ENCODE measurements at places on chromosomes 3 and 15.

DNA sequence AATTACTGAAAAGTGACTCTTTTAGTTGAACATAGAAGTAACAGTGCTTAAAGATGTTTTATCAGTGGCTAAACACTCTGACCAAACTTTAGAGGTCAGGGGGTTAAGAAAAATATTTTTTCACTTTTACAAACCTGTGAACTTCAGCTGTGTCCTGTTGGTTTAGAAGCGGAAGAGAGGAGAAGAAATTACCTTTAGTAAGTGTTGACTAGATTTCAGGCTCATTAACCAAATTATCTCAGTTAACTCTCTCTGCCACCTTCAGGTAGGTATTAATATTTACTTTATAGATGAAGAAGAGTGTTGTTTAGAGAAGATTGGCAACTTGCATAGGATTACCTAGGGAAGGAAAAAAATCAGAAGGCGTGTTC, 151.9 kb upstream of the CMC1 start:
- DNase-seq, result no peak

DNA sequence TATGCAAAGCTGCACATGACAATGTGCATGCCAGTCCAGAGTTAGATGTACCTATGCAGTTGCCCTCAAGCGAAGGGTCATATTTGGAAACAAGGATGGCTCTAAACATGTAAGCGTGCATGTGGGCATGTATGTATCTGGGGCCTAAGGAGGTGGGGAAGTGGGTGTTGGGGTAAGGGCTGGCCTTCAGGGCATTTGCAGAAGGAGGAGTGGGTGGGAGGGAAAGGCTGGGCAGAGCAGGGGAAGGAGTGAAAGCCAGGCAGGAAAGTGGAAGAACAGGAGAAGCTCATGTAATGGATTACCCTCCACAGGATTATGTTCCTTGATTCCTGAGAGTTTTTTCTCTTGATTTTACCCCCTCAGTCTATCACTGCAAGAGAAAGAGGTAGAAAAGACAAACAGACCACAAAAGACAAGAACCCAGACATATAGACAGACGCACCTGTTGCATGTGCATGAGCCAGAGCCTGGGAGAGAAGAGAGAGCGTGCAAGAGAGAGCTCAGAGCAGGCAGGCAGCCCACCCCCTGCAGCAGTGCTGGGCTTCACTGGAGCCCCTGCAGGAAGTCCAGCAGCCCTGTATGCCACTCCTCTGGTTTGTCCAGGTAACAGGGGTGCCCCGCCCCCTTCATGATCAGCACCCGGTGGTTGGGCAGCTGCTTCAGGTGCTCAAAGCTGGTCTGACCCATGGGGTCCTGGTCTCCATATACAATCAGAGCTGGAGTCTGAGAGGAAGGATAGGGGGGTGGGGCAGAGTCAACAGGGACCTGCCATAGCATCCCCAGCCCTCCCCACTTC, 1.8 kb upstream of the PCBP4 start:
- no peak for DNase-seq

GRCh38 chr3:164155400-164155799, 922.9 kb downstream of the SI start:
- no peak for DNase-seq

DNA sequence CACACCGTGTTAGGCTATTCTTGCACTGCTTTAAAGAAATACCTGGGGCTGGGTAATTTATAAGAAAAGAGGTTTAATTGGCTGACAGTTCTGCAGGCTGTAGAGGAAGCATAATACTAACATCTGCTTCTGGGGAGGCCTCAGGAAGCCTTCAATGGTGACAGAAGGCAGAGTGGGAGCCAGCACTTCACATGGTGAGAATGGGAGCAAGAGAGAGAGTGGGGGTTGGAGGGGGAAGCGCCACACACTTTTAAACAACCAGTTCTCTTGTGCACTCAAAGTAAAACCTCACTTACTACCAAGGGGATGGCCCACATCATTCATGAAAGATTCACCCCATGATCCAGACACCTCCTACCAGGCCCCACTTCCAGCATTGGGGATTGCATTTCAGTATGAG, 181.1 kb downstream of the APBA2 start:
- no peak for DNase-seq

DNA sequence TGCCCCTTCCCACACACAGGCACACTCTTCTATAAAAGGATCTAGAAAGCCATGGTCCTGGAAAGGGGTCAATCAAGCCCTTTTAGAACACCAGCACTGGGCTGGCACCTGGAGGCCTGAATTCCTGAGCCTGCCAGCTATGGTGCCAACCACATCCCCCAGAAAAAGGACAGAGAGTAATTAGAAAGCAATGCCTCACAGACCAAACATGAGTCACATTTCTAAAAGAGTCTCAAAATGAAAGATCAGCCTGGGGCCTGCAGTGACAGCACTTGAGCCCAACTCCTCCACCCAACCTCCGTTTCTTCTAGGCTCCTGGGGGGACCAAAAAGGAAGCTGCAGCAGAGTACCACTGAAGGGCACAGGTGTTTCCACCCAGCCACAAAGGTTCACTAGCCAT, 14.1 kb downstream of the MYLK start:
- DNase-seq, result no peak

DNA sequence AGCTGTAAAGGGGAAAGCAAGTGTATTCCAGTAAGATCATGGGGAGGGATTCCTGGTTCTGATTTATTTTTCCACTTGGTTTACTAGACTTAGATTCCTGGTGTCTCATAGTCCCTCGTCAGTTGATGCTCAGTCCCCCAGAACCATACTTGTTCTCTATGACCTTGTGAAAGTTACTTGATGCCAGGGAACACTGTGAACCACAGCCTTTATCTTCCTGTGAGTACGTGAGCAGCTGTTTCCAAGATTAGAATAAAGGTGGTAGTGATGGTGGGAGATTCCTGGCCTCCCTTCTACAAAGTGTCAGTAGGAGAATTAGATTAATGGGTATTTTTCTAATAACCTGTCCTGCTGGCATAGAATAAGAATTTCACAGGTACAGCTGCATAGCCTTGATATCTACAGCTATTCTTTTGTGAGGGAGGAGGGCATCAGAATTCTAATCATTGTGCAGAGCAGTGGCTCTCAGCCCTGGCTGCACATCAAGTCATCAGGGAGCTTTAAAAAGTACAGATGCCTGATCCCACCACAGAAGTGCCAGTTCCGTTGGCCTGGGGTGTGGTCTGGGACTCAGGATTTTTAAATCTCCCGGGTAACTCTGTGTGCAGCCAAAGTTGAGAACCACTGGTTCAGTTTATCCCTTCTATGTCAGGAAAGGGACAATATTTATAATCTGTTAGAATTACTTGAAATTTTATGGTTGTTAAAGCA, 20.0 kb downstream of the GPD1L start:
- DNase-seq, result no peak

DNA sequence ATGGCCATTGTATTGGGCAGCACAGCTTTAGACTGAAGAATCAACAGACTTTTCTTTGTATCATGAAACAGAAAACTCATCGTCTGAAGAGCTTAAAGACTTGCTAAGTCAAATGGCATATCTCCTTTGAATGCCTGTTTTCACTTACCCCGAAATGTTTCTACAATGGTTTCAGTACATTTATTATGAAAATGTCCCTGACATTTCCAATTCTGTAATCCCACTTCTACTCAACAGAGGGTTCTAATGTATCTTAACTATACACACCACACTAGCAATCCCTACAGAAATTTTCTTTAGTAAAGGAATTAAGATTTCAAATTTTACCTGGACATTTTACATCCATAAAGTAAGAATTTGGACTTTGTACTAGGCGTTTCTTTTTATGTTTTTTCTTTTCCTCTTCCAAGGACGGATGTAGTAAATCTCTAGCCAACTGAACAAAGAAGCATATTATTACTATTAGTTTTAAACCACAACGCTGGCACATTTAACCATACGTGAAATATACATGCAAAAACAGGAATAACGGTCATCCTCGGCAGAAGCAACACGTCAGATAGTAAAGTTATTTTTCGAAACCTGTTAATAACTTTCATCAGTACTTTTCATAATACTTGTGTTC, 1.1 kb downstream of the RPS27L start:
- no peak for DNase-seq

- no peak for DNase-seq
Observed at GRCh38 chr3:175260145-175260794, 401.1 kb downstream of the NAALADL2 start.

DNA sequence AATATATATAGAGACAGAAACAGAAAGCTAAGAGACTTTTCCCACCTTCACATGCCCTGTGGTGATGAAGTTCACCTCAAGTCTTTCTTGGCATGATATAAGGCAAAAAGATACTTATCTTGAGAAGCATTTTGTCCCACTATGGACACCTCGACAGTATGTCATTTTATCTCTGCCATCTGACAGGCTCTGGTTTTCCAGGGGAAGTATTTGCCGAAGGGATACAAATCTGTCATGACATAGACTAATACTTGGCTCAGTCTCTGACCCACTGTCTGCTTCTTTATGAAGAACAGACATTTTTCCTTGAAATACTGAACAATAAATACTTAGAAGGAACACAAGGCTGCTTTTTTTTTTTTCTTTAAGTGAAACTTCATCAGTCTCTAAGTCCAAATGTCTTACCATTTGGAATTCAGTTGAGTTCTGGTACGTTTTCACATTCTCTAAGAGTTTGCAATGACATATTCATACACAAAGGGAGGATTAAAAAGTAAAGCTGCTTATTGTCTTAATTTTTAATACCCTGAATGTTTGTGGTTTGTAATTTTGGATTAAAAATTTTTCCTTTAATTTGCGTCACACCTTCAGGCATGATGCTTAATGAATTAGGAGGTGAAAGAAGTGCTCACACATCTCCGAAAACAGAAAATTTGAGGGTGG, 87.8 kb upstream of the LMOD3 start:
- DNase-seq, result no peak

DNA sequence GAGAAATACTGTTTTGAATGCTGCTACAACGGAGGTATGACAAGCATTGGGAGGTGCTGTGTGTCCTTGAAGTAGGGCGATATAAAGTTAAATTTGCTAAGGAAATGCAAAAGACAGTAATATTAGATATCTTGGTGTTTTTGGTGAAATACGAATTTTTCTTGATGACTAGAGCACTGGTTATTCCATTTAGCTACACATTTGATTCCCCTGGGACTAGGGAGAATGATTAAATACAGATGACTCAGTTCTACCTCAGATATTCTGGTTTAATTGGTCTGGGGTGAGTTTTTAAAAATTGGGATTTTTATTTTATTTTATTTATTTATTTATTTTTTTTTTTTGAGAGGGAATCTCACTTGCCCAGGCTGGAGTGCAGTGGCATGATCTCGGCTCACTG, 18.7 kb upstream of the GADL1 start:
- no peak for DNase-seq

DNA sequence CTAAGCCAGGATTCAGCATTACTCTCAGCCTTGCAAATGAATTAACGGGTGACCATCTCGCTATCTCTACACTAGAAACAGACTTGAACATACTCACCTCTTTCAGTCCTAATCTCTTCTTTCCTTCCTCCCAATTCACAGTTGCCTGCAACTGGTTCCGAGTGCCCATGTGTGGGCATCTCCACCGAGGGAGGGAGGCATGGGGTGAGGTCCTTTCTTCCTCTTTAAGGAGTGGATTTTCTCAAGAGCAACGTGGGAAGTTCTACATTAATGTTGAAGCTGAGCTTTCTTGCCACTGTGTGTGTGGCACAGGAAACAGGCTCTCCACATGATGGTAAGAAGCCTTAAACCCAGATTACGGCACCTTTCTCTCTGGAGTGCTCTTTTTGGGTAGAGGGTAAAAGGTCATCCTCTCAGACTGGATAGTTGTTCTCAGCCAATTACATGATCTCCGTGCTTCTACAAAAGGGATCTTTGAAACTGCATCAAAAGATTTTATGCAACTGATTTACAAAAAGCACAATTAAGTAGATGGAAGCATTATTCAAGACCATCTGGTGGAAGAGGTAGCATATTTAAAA, 286.8 kb upstream of the NR2F2 start:
- no peak for DNase-seq

DNA sequence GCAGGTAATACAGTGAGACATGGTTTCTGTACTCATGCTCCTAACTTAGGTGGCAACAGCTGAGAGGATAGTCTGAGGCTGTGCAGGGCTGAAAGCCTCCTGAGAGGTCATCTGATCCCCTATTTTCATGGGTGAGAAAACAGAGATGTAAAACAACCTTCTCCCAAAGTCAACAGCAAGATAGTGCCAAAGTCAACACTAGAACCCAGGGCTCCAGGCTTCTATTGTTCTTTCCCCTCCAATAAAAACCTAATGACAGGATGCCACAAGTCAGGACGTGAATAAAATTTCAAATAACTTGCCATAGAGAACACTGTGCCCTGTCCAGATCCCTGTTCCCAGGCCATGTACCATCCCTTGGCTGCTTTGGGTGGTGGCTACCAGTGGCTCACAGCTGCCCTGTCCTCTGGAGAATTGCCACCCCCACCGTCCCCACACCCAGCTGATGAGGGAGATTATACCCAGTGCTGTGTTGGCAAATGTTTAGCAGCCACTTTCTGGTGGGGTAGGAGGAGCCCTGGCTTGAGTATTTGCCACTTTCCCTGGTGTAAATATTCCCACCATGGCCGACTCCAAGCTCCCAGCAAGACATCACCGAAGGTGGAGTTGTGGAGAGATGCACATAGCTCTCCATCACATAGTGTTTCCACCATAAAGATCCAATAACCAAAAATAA, 54.8 kb downstream of the SRGAP3 start:
- no peak for DNase-seq

DNA sequence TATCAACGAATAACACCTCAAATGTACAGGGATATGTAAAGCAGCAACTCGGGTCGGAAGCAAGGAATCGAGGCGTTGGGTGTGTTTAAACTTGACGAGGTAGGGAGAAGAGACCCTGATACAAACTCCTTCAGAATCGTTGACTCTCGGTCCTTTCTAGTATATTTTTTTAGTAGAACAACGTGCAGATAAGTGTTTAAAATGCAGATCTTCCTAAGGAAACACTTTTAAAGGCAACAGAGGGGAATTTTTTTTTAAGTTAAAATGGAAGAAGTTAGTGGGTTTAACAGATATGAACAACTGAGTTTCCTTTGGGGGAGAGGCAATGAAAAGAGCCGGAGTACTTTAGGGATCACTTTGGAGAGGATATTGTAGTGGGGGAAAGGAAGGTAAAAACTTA, 1.1 kb upstream of the KPNA4 start:
- no peak for DNase-seq

- no peak for DNase-seq
Observed at GRCh38 chr3:59267021-59267420, 217.2 kb upstream of the CFAP20DC start.

- no peak for DNase-seq
Observed at GRCh38 chr3:158419820-158420653, 151.0 kb upstream of the MLF1 start.

GRCh38 chr3:133457025-133457424, 57.2 kb downstream of the BFSP2 start:
- no peak for DNase-seq

GRCh38 chr15:94610069-94610468, 378.7 kb downstream of the MCTP2 start:
- DNase-seq, result no peak

Measured in right hindlimb (tissue), 1 donor.